ENCODE measurements at places on chromosomes 16 and 17.

DNA sequence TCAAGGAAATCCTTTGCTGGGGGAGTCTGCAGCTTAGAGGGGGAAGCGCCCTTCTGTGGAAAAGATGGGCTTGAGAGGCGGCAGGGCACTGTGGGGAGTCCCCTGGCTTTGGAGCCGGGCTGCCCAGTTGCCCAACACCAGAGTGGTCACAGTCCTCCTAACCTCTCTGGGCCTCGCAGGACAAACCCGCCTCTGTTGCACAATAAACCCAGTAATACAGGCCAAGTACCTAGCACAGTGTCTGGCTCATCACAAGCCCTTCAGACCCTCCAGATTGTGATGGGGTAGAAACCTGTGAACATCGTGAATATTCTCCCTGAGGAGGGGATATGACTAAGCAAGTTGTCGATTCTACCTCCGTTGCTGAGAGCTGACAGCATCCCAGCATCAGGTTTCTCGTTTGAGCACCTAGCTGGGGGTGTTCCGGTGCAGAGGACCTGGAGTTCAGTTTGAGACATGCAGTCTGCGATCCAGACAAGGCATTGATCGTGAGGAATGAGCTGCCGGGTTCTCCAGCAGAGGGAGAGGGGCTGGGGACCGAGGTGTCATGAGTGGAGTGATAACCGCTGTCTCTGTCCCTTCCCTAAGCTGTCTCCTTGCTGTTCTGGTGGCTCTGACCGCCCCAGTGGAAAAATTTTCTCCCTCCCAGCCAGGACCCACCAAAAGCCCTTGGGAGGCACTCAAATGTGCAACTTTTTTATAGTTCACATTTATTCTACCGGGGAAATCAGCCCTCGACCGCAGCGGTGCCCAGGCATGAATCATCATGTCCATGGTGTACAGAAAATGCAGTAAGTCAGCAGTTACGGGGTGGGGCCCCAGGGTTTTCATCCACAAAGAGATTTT is 161.9 kb downstream of the WSCD1 start:
- H3K27me3 ChIP-seq, result no peaks in the 10 kb centered on the region
- no peak overlapping the region for H3K4me3 ChIP-seq
- H3K27ac ChIP-seq, result no peak overlapping the region
- no peaks in the 10 kb centered on the region for H3K36me3 ChIP-seq

DNA sequence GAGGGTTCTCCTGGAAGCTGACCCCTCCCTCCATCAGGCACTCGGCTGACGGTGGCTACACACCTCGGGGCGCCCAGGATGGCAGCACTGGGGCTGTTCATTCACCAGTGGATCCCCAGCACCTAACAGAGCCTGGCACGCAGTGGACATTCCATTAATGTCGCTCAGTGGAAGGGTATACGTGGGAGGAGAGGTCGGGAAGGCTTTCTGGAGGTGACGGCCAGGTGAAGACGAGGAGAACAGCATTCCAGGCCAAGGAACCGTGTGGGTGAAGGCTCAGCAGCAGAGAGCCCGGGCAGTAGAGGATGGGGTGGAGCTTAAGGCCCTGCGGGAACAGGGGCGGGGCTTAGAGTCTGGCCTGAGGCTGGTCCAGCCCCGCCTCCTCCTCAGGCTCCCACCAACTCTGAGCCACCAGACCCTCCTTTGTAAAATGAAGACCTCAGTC is 2.5 kb upstream of the HS3ST6 start:
- H3K4me3 ChIP-seq, result no peak overlapping the region
- DNase-seq, result no peak
- peaks cover 32% of the 10 kb centered on the region for H3K27me3 ChIP-seq
- H3K36me3 ChIP-seq, result no peaks in the 10 kb centered on the region
- H3K27ac ChIP-seq, result no peak overlapping the region

GRCh38 chr17:27906226-27906580 is 13.0 kb upstream of the LYRM9 start:
- no peaks in the 10 kb centered on the region for H3K4me1 ChIP-seq
- H3K27ac ChIP-seq, result no peak overlapping the region
- no peak for DNase-seq
- no peaks in the 10 kb centered on the region for H3K36me3 ChIP-seq
- H3K4me3 ChIP-seq, result no peak overlapping the region

DNA sequence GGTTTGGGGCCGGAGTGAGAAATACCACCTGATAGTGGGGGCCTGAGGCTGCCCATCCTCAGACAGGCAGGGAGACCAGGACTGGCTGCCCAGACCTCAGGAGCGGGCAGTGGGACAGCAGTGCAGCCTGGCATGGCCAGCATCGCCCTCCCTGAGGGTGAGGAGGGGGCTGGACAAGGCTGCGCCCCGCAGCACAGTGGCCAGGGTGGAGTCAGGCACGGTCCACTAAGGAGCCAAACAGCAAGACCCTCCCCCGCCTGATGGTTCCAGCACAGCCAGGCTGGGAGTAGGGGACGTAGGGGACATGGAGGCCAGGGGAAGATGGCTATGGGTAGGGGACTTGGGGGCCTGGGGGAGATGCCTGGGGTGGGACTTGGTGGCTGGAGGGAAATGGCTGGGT is 3.3 kb downstream of the ZNF598 start:
- H3K36me3 ChIP-seq, result peaks cover 15% of the 10 kb centered on the region
- peaks cover 31% of the 10 kb centered on the region for H3K4me1 ChIP-seq
- H3K27me3 ChIP-seq, result no peaks in the 10 kb centered on the region

DNA sequence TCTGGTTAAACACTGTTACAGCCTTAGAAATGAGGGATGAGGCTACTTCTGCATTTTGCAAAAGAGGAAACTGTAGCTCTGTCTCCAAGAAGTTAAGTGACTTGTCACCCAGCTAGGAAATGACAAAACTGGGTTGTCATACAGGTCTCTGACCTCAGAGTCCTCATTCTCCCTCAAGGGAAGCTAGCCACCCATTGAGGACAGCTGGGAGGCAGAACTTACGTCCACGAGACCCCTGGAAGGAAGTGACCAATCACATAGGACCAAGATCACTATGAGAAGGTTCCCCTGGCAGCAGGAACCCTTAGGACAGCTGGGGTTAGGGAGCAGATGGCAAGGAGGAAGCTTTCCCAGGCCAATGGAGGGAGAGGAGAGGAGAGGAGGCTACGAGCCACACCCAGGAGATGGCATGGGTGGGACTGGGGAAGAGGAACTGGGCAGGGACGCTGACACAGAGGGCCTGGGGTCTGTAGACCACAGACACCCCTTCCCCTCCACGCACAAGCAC is 11.2 kb downstream of the METTL22 start:
- DNase-seq, result peak; percentile 19
- H3K27me3 ChIP-seq, result no peaks in the 10 kb centered on the region
- peaks cover 7% of the 10 kb centered on the region for H3K36me3 ChIP-seq

Data from colonic mucosa (tissue), 4 donors.